Regular cardiac myocyte (primary cell): ENCODE measurements at places on chromosomes 6 and 20. TPM values are rescaled to one million over a fixed set of nuclear protein-coding genes. Genes with fewer than 3 reads are reported as not detected.

Gene TREML2
- total RNA-seq = under 0.01 TPM in 1 of 2 replicates, not detected in the other

Gene GABRR1
- not detected in 2 replicates for total RNA-seq

Gene SF3B5
- 80.6 and 145 TPM in 2 replicates for total RNA-seq

Gene FLRT3
- total RNA-seq = 0.58 and 1.1 TPM in 2 replicates

Gene SCUBE3
- 26.5 and 132 TPM in 2 replicates for total RNA-seq

Gene CRISP3
- total RNA-seq = not detected in 2 replicates

Gene SLC17A1
- not detected in 2 replicates for total RNA-seq

Gene DACT2
- 2.7 and 10.4 TPM in 2 replicates for total RNA-seq

Gene RSPH9
- 0.58 and 0.85 TPM in 2 replicates for total RNA-seq

Gene RRAGD
- 0.19 and 7.0 TPM in 2 replicates for total RNA-seq

Gene FKBP1C
- total RNA-seq = 0.28 and 0.38 TPM in 2 replicates

Gene BTN1A1
- total RNA-seq = under 0.01 TPM in 1 of 2 replicates, not detected in the other

Gene KIZ
- total RNA-seq = 9.8 and 19.7 TPM in 2 replicates

Gene EEF1A2
- 0.38 and 5.4 TPM in 2 replicates for total RNA-seq

Gene FAM217A
- not detected in 2 replicates for total RNA-seq

Gene RWDD1
- total RNA-seq = 22.3 and 26.1 TPM in 2 replicates

Gene RNF182
- total RNA-seq = 9.0 and 10.0 TPM in 2 replicates

Gene SIRPD
- not detected in 2 replicates for total RNA-seq

Gene CTAGE9
- total RNA-seq = not detected in 2 replicates

Gene ECT2L
- under 0.01 TPM in 1 of 2 replicates, not detected in the other for total RNA-seq

Gene NQO2
- total RNA-seq = 26.6 and 27.6 TPM in 2 replicates

Gene HSPA12B
- total RNA-seq = 0.28 TPM in 1 of 2 replicates, not detected in the other

Gene PTCHD4
- total RNA-seq = 0.96 and 7.0 TPM in 2 replicates

Gene ELOVL4
- total RNA-seq = 6.2 and 7.3 TPM in 2 replicates

Gene SLC2A10
- 32.2 and 49.3 TPM in 2 replicates for total RNA-seq

Gene COL21A1
- 0.38 and 1.7 TPM in 2 replicates for total RNA-seq

Gene TUBB2B
- 0.85 and 6.9 TPM in 2 replicates for total RNA-seq

Gene SLC26A8
- not detected in 2 replicates for total RNA-seq

Gene VSX1
- not detected in 2 replicates for total RNA-seq

Gene TFAP2D
- not detected in 2 replicates for total RNA-seq

Gene HLA-DOA
- total RNA-seq = not detected in 2 replicates

Gene RIMS1
- total RNA-seq = 17.1 and 39.5 TPM in 2 replicates

Gene BPIFB2
- not detected in 2 replicates for total RNA-seq
